Right cardiac atrium (tissue), 5 donors: ENCODE measurements at places on chromosomes 16 and 17. TPM values are rescaled to one million over a fixed set of nuclear protein-coding genes. Genes with fewer than 3 reads are reported as not detected.
A peak's percentile ranks its signal among the peaks of the same experiment; 100 is the strongest.

GRCh38 chr16:81237282-81237681, 1.2 kb upstream of the BCO1 start:
- DNase-seq, result peak; percentile 75

Gene GUCY2D
- 0.85 TPM for total RNA-seq

DNA sequence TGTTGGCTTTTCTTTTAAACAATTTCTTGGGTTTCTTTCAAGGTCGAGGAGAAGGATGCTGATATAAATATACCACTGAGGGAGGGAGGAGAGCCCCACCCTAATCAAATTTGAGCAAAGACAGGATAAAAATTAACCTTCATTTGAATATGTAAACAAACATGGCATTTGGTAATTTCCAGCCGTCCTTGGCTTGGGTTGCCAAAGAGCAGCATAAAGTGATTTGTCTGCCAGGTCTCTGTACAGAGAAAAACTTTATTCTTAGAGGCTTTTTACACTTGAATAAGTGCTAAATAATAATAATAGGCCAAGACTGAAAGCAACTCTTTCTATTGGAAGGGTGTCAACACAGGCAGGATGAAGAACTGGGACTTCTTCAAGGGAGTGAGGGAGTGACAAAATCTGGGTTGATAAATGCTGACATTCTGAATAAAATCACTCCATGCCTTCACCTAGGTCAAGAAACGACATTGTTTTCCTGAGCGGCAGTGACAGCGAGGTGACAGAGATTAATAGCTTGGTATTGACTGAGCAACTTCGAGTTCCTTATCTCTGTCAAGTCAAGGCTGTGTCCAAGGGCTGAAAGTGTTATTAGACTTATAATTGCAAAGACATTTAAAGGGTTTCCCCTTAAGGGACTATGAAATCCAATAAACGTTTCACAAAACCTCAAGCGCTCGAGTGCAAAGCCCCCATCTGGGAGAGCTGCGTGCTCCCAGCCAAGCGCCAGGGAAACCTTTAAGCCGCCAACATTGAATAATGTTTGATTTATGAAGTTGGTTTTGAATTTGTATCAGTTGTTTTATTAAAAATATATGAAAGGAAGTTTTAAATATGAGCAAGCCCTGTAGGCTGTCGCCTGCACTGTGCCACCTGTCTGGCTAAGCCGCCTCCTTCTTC, 269.5 kb upstream of the N4BP1 start:
- no peak for DNase-seq

DNA sequence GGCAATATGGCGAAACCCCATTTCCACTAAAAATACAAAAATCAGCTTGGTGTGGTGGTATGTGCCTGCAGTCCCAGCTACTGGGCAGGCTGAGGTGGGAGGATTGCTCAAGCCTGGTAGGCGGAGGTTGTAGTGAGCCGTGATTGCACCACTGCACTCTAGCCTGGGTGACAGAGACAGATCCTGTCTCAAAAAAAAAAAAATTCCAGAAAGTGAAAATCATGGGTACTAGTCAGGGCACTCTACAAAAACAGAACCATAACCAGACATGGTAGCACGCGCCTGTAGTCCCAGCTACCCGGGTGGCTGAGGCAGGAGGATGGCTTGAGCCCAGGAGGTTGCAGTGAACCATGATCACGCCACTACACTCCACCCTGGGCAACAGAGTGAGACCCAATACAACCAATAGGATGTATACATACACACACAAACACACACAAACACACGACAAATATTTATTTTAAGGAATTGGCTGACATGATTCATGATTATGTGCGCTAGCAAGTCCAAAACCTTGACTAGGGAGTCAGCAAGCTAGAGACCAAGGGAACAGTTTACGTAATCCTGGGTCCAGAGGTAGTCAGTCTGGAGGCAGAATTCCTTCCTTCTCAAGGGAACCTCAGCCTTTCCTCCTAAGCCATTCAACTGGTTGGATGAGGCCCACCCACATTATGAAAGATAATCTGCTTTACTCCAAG, 11.6 kb upstream of the GP1BA start:
- no peak for DNase-seq
